ENCODE measurements at places on chromosomes 11 and 22.

DNA sequence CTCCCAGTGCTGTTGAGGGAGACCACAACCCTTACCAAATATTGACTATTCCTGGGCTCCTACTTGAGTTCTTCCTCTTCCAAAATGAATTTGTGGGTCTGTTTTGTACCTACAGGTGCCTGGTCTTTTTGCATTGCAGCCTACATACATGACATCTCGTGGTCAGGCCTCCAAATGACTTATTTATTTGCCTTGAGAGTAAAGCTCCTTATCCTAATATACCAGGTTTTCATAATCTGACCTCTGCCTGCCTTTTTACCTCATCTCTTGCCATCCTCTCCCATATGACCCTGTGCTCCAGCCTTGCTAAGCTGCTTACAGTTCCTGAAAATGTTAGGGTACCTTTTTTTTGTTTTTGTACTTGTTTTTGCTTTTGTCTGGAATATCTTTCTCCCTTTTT lies 130.4 kb downstream of the UVRAG start:
- DNase-seq = no peak

DNA sequence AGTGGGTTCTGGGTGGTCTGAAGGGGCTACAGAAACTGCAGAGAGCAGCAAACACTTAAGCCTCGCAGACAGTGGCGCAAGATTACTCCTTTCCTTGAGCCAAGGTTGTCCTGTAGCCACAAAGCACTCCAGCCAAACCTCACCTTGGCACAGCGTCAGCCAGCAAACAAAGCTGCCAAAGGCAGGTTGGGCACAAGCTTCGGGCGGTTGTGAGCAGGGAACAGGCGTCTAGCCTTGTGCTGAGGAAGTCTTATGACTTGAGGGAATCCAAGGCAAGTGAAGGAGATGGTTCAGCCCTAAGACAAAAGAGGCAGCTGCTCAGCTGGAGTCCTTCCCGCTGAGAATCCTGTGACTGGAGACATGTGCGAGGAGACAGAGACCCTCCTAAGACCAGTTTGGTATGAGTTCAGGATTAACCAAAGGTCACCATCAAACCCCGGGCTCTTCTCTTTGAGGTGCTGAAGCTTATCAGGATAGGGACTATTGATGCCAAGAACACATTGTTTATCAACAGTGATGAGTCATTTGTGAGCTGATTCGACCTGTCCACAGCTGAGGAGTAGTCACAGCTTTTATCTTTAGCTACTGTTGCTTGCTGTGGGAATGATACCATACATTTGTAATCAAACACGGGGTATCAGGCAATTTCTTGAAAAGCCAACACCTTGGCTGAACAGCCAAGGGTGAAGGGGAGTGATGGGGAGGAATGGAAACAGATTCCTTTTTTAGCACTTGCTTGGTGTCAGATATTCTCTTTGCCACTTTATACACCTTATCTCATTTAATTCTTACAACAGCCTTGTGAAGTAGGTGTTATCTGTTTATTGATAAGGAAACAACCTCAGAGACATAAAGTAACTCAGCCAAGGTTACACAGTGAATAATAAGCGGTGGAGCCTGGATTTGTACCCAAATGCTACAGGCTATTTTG lies 4.6 kb downstream of the ADM start:
- DNase-seq = no peak

GRCh38 chr11:131582021-131582525 lies 211.7 kb downstream of the NTM start:
- DNase-seq = no peak

GRCh38 chr11:19895776-19896175 lies 183.1 kb downstream of the NAV2 start:
- no peak for DNase-seq

GRCh38 chr11:2376751-2377451 lies at the start of gene CD81:
Gene CD81 (plus strand): TSS chr11:2377310. CDS start chr11:2377550, 240 bp downstream.
- DNase-seq = no peak

- DNase-seq = no peak
Measured at GRCh38 chr11:80722629-80723028, 1281.8 kb upstream of the TENM4 start.

DNA sequence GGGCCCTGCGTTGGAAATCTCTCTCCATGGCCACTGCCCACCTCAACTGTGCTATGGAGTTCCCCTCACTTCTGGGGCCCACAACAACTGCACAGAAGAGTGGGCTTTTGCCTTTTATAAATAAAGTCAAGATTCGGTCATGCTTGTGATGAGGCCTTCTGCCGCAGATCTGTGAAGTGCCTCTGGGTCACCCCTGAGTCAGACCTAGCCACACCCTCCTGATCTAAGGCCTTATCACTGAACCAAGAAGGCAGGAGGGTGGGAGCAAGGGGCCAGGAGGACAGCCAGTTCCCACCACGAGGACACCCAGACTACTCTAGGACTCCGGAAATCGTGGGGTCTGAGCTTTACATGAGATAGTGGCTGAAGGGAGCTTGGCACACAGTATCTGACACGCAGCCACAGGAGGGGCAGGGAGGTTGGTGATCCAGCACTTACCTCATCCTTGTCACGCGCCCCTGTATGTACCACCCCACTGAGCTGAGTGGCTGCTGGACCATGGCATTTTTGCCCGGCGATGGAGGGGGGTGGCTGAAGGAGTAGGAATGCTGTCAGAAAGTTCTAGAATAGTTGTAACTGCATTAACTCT lies 115.7 kb downstream of the ABTB2 start:
- DNase-seq = no peak

- DNase-seq = no peak
Measured at GRCh38 chr11:86091566-86091965, 22.7 kb upstream of the PICALM start.

DNA sequence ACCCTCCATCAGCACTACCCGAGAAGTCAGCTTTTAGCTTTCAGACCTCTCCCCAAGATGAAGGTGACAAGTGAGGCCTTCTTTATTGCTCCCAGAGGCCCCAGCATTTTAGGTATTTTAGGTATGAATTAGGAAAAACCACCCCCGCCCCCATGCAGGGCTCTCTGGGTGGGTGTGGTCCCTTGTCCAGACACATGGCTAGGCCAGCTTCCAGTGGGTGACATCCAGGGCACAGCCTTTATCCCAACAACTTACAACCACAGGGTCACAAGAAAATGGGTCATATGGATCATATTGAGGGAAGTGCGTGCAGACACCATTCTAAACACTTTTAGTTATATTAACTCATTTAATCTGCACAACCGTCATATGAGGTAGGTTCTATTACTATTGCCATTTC lies 42.1 kb downstream of the RIBC2 start:
- no peak for DNase-seq

DNA sequence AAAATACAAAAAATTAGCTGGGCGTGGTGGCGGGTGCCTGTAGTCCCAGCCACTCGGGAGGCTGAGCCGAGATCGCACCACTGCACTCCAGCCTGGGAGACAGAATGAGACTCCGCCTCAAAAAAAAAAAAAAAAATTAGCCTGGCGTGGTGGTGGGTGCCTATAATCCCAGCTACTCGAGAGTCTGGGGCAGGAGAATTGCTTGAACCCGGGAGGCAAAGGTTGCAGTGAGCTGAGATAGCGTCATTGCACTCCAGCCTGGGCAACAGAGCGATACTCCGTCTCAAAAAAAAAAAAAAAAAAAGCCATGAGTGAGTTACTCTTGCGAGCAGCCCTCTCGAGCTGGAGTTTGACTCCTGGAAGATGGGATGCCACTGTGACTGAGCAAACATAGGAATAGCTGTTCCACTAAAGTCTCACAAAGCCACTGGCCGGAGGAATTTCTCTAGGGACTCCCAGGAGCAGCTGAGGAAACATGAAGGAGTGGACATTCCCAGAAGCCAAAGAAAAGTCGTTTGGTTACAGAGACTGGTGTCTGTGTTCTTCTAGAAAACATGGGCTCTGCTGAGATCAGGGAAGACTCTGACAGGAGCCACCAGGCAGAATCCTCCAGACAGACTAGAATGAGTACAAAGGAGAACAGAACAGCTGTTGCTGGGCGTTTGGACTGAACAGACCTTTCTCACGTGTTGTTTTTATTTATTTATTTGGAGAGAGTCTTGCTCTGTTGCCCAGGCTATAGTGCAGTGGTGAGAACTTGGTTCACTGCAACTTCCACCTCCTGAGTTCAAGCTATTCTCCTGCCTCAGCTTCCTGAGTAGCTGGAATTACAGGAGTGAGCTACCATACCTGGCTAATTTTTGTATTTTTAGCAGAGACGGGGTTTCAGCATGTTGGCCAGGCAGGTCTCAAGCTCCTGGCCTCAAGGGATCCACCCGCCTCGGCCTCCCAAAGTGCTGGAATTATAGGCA lies 32.4 kb upstream of the MYH9 start:
- DNase-seq = no peak

DNA sequence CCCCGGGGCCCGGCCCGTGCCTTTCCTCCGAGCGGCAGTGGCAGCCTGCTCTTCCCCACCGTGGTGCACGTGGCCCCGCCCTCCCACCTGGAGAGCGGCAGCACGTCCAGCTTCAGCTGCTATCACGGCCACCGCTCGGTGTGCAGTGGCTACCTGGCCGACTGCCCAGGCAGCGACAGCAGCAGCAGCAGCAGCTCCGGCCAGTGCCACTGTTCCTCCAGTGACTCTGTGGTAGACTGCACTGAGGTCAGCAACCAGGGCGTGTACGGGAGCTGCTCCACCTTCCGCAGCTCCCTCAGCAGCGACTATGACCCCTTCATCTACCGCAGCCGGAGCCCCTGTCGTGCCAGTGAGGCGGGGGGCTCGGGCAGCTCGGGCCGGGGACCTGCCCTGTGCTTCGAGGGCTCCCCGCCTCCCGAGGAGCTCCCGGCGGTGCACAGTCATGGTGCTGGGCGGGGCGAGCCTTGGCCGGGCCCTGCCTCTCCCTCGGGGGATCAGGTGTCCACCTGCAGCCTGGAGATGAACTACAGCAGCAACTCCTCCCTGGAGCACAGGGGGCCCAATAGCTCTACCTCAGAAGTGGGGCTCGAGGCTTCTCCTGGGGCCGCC lies 11.9 kb downstream of the C22orf31 start:
- DNase-seq = no peak

DNA sequence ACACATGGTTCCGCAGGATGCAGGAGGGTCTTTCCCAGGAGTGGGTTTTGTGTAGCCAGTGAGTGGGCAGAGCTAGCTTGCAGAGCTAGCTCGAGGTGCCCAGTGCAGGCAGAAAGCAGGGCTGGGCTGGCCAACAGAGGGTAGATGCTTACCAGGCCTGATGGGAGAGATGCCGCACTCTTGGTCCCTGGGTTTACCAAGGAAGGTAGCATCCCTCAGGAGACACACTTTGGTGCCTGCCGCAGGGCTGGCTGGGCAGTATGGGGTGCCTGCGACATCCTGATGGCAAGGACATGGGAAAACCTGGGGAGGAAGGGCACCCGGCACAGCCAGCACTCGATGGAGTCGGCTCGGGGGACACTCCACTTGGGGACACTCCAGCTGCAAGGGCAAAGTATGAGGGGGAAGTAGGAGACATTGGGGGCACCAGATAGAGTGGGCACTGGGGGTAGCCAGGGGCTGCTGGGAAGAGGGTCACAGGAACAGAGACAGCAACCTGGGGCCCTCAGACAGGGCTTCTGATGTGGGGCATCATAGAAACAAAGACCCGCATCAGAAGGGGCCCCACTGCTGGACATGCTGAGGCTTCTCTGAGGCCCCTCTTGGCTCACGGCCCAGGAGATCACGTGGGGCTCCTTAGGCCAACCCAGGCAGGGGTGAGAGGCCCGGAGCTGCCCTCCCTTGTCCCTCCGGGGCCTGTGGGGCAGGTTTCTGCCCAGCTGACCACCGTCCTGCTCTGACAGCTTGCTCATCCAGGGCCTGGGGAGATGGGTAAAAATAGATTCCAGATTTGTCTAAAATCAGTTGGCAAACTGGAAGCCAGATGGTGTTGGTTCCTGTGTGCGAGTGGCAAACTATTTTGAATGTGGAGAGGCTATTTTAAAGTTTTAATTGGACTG lies 89.8 kb downstream of the MORC2 start:
- DNase-seq = no peak

DNA sequence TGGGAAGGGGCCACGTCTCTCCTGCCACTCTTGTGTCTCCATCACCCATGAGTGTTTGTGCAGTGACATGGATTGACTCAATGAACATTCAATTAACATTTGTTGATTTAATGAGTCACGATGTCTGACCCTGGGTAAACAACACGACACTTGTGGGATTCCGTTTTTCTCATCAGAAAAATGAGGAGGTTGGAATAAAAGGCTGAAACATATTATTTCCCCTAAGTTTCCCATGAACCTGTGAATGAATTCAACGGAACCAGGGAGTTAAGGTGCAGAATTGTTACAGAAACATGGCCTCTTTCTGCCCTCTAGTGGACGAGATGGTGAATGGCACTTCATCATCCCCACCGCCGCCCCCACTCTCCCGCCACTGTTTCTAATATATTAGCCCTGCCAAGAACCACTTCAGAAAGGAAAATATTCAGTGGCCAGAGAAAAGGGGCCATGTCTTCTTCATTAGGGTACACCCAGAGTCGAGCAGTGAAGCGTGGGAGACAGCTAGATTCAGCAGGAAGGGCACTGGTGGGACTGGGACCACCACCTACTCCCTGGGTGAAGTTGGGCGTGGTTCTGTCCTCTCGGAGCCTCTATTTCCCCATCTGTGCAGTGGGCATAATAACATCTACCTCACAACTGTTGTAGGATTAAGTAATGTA lies 46.3 kb upstream of the SYT13 start:
- no peak for DNase-seq

DNA sequence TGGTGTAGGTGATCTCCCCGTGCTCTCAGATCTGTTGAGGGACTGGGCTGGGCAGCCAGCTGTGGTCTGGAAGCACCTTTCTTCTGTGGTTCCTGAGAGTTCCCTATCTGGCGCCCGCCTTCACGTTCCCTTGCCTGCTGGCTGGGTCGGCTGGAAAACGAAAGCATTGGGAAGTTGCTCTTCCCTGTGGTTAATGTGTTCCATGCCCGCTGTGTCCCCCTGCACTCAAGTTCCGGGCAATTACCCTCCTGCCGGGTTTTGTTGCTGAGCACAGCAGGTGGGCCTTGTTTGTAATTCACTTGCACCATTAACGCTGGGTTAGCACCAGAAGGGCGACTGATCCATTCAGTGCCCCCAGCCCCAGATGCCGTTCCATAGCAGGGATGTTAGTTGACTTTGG lies 134.1 kb downstream of the GRIK4 start:
- no peak for DNase-seq

GRCh38 chr11:112504056-112504455 lies 243.4 kb upstream of the PLET1 start:
- no peak for DNase-seq

GRCh38 chr11:126598344-126599216 lies 243.1 kb downstream of the ST3GAL4 start:
- DNase-seq = no peak

DNA sequence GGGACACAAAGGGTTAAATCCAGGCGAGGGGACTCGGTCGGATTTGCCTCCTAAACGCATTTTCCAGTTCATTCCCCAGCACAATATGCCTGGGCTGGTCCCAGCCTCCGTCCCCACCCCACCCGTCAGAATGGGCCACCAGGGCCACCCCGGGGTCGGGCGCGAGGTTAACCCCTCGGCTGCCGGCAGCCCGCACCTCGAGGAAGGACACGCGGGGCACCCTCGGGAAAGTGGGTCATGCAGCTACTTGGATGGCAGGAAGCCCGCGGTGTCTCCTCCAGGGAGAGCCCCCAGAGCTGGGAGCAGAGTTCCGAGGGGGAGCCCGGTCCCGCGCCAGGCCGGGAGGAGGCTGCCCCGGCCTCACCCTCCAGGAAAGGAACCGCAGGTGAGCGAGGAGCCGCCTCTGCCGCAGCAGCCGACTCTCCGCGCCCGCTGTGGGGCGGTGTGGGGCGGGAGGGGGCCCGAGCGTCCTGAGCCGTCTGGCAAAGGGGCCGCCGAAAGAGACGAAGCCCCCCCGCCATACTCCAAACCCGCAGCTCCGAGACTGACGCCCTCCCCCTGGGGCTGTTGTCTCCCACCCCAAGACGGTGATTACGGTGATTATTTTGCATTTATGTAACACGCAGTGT lies 1.4 kb downstream of the NECTIN1 start:
- DNase-seq = no peak

Data from skeletal muscle cell (primary cell).